ENCODE measurements at places on chromosomes 6 and 20. TPM values are rescaled to one million over a fixed set of nuclear protein-coding genes. Genes with fewer than 3 reads are reported as not detected.

Gene ANKS1A
- 6.4 TPM for total RNA-seq

- no peak for DNase-seq
- H3K4me1 ChIP-seq = no peaks in the 10 kb centered on the region
- H3K4me3 ChIP-seq = no peak overlapping the region
- H3K27me3 ChIP-seq = peaks cover 16% of the 10 kb centered on the region
- no peaks in the 10 kb centered on the region for H3K36me3 ChIP-seq
- H3K27ac ChIP-seq = no peak overlapping the region
These were observed 27.2 kb upstream of the GPR63 start for GRCh38 chr6:96864216-96865054.

Gene KIF6
- not detected for total RNA-seq

DNA sequence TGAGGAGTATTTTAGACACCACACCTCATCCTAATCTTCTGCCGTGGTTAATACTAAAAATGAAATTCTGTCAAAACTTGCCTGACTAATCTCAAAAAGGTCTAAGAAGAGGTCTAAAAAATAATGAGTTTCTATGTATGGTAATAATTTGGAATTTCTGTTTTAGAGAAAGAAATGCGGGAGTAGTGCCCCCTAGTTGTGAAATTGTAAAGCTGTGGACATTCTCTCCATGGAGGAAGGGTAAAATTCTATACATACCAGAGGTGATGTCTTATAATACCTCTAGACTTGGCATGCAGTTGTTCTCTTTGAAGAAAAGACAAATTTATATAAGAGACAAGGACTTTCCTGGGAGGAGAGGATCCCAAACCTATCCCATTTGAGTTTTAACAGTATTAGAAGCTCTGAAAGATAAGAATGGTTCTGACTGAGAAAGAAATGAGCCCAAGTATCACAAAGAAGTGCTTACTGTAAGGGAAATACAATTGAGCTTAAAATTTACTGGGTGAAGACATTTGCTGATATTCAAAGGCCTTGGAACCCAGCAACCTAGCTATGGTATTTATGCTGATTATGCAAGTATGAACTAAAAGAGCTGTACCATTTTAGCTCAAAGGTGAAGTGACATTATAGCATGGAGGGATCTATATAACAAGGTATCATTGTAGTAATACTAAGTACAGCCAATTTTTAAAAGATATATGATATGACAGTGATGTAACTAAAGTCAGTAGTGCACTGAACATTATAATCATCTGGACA, 5.1 kb upstream of the EPHA7 start:
- no peak for DNase-seq
- peaks cover 12% of the 10 kb centered on the region for H3K27me3 ChIP-seq
- no peaks in the 10 kb centered on the region for H3K36me3 ChIP-seq
- no peak overlapping the region for H3K27ac ChIP-seq
- H3K4me1 ChIP-seq = peaks cover 4% of the 10 kb centered on the region

Gene C20orf141
- total RNA-seq = not detected

DNA sequence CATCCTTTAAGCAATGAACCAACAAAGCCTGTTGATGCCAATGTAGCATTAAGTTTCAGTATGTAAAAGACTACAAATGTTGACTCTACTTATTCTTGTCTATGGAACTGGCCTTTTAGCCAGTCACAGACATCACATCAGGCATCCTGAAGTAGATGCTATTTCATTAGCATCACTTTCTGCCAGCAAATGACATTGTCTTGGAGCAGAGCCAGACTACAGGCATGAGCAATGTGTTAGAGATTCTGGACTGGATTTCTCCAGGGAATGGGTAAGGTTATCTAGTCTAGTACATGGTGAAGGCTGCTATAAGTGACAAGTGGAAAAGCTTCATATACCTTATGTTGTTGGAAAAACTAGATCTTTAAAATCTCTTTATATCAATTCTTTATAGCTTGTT, 142.9 kb downstream of the ADGRB3 start:
- H3K27me3 ChIP-seq = no peaks in the 10 kb centered on the region
- H3K27ac ChIP-seq = no peak overlapping the region
- H3K4me3 ChIP-seq = no peak overlapping the region
- H3K36me3 ChIP-seq = no peaks in the 10 kb centered on the region
- DNase-seq = no peak

GRCh38 chr6:147156218-147156617, 48.0 kb upstream of the STXBP5 start:
- no peak overlapping the region for H3K4me3 ChIP-seq
- H3K36me3 ChIP-seq = no peaks in the 10 kb centered on the region
- no peaks in the 10 kb centered on the region for H3K27me3 ChIP-seq
- no peak overlapping the region for H3K27ac ChIP-seq
- H3K4me1 ChIP-seq = no peaks in the 10 kb centered on the region

GRCh38 chr20:10379761-10380160, 54.3 kb downstream of the MKKS start:
- DNase-seq = no peak
- peaks cover 3% of the 10 kb centered on the region for H3K27me3 ChIP-seq
- H3K4me3 ChIP-seq = no peak overlapping the region
- no peaks in the 10 kb centered on the region for H3K4me1 ChIP-seq

DNA sequence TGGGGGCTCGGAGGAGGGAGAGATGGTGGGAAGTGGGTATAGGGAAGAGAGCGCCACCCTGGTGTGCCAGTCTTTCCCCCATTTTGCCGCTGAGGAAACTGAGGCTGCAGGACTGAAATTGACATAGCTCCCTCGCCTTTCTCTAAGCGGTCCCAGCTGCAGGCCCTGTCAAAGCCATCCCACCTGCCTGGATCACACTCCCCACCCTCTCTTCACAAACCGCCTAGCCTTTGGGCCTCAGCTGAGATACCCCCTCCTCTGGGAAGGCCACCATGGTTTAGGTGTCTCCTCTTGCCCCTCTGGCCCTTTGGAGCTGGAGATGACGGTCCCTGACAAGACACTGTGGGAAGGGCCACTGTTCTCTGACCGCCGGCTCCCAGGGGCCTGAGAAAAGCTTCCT, 16.9 kb downstream of the SRC start:
- H3K27ac ChIP-seq = no peak overlapping the region
- H3K27me3 ChIP-seq = no peaks in the 10 kb centered on the region
- H3K36me3 ChIP-seq = no peaks in the 10 kb centered on the region
- H3K4me1 ChIP-seq = no peaks in the 10 kb centered on the region
- H3K4me3 ChIP-seq = no peak overlapping the region

- no peak overlapping the region for H3K27ac ChIP-seq
- DNase-seq = no peak
- H3K27me3 ChIP-seq = no peaks in the 10 kb centered on the region
- peaks cover 12% of the 10 kb centered on the region for H3K4me1 ChIP-seq
- H3K4me3 ChIP-seq = no peak overlapping the region
These were observed 9.2 kb downstream of the PYGB start for GRCh38 chr20:25257130-25257529.

DNA sequence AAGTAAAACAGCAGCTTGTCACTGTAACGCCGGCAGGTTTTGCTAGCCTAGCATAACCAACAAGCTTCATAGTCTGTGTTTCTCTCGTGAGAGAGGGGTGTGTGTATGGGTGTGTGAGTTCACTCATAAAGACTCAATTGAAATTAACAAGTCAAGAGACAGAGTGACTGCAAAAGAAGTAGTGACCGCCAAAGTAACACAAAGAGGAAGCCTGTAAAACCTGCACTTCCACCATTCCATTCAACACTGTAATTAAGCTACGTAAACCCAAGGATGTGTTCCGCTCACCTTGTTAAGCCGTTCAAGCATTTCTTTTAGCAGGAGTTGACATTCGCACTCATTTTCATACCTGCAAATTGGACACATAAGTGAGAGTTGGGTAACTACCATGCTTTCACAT, 6.6 kb downstream of the BFSP1 start:
- H3K27me3 ChIP-seq = no peaks in the 10 kb centered on the region
- no peak for DNase-seq
- H3K4me1 ChIP-seq = no peaks in the 10 kb centered on the region
- H3K27ac ChIP-seq = no peak overlapping the region
- H3K4me3 ChIP-seq = no peak overlapping the region
- no peaks in the 10 kb centered on the region for H3K36me3 ChIP-seq

- H3K4me1 ChIP-seq = no peaks in the 10 kb centered on the region
- DNase-seq = no peak
- no peaks in the 10 kb centered on the region for H3K27me3 ChIP-seq
- H3K36me3 ChIP-seq = no peaks in the 10 kb centered on the region
These were observed 36.5 kb downstream of the SLC2A12 start for GRCh38 chr6:134015719-134016557.

DNA sequence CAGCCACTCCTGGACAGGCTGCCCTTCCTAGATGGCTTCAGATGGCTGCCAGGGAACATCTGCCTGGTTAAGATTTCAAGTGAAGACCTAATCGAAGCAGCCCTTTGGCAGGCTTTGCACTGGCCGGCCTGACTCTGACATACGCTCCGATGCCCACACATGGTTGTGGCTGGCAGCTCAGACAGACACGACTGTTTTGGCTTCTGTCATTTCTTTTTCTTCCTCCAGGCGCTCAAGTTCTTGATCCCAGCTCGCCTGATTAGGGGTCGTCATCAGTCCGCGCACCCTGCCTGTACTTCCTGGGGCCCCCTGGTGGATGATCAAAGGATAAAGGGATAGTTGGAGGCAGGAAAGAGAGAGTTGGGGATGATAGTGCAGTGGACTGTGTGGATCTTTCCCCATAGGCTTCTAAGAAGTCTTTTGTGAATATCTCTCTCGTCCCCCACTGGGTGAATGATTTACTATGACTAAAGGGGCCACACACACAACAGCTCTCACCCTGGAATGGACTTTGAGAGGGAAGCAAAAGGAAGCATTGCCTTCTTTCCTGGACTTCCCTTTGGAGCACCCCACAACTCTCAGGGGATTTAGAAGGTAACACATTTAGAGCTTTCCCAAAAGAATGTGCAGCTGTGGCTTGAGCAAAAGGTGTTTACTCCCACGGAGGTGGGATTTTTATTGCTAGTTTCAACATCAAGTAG, 21.4 kb upstream of the TRAM2 start:
- no peak overlapping the region for H3K4me3 ChIP-seq
- H3K36me3 ChIP-seq = no peaks in the 10 kb centered on the region
- H3K27me3 ChIP-seq = no peaks in the 10 kb centered on the region

- H3K27me3 ChIP-seq = no peaks in the 10 kb centered on the region
- no peak for DNase-seq
- H3K4me1 ChIP-seq = no peaks in the 10 kb centered on the region
- no peak overlapping the region for H3K27ac ChIP-seq
- H3K36me3 ChIP-seq = no peaks in the 10 kb centered on the region
- no peak overlapping the region for H3K4me3 ChIP-seq
These were observed 114.0 kb downstream of the BFSP1 start for GRCh38 chr20:17417225-17417624.

Data from CD4-positive, alpha-beta T cell (primary cell).